ENCODE measurements at places on chromosomes 11 and 22.

- H3K4me1 ChIP-seq, result peaks cover 14% of the 10 kb centered on the region
- no peaks in the 10 kb centered on the region for H3K27me3 ChIP-seq
- H3K36me3 ChIP-seq, result peaks cover 13% of the 10 kb centered on the region
- no peak for DNase-seq
These were observed 13.5 kb downstream of the TRIM44 start for GRCh38 chr11:35675901-35676610.

- H3K4me3 ChIP-seq, result no peak overlapping the region
- no peaks in the 10 kb centered on the region for H3K27me3 ChIP-seq
- H3K27ac ChIP-seq, result no peak overlapping the region
These were observed 24.1 kb upstream of the CDC42EP2 start for GRCh38 chr11:65290448-65291165.

- H3K36me3 ChIP-seq, result no peaks in the 10 kb centered on the region
- H3K27me3 ChIP-seq, result peaks cover 51% of the 10 kb centered on the region
- H3K27ac ChIP-seq, result no peak overlapping the region
- H3K4me1 ChIP-seq, result peaks cover 11% of the 10 kb centered on the region
- peak overlapping the region; percentile 35 for H3K4me3 ChIP-seq
These were observed 133.0 kb upstream of the C11orf58 start for GRCh38 chr11:16605389-16605893.

- no peaks in the 10 kb centered on the region for H3K36me3 ChIP-seq
- peaks cover 19% of the 10 kb centered on the region for H3K27me3 ChIP-seq
- no peak overlapping the region for H3K27ac ChIP-seq
- no peaks in the 10 kb centered on the region for H3K4me1 ChIP-seq
- DNase-seq, result no peak
These were observed 70.8 kb downstream of the RAB38 start for GRCh38 chr11:88104408-88104807.

GRCh38 chr11:32312865-32313403 lies 122.4 kb downstream of the WT1 start:
- no peak for DNase-seq
- H3K36me3 ChIP-seq, result no peaks in the 10 kb centered on the region
- H3K4me3 ChIP-seq, result no peak overlapping the region
- H3K27ac ChIP-seq, result no peak overlapping the region
- peaks cover 14% of the 10 kb centered on the region for H3K4me1 ChIP-seq

GRCh38 chr11:34860034-34860433 lies 56.1 kb downstream of the APIP start:
- H3K27ac ChIP-seq, result no peak overlapping the region
- H3K4me3 ChIP-seq, result no peak overlapping the region
- DNase-seq, result no peak
- H3K4me1 ChIP-seq, result no peaks in the 10 kb centered on the region
- H3K27me3 ChIP-seq, result peaks cover 4% of the 10 kb centered on the region

DNA sequence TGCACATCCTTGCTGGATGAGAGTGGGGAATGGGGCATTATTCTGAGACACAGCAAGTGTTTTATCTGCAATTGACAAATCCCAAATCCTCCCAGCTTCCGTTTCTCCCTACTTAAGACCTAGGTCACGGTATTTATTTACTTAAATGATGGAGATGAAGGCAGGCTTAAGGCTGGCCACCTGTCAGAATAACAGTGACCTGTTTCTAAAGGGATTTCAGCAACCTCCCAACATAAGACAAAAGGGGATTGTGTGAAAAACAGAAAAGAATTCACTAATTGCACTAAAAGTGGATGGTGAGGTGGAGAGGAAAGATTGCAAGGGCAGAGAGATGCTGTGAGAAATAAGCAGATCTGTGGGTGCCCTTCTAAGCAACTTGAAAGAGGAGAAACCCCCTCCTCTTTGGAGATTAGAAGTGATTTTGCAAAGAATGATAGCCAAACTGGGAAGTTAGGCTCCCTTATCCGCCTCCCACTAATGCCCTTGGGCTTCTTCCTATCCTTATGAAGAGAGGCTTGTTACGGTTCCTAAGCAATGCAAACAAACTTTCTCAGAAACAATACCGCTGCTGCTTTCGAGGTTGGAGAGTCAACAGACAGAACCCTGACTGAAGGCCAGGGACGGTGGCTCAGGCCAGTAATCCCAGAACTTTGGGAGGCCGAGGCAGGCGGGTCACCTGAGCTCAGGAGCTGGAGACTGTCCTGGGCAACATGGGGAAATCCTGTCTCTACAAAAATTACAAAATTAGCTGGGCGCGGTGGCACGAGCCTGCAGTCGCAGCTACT lies 84.3 kb downstream of the ARL14EP start:
- H3K4me1 ChIP-seq, result peaks cover 3% of the 10 kb centered on the region
- no peaks in the 10 kb centered on the region for H3K27me3 ChIP-seq

GRCh38 chr11:115469361-115469760 lies 34.9 kb downstream of the CADM1 start:
- no peaks in the 10 kb centered on the region for H3K27me3 ChIP-seq
- no peak overlapping the region for H3K4me3 ChIP-seq
- no peaks in the 10 kb centered on the region for H3K36me3 ChIP-seq
- H3K27ac ChIP-seq, result no peak overlapping the region

DNA sequence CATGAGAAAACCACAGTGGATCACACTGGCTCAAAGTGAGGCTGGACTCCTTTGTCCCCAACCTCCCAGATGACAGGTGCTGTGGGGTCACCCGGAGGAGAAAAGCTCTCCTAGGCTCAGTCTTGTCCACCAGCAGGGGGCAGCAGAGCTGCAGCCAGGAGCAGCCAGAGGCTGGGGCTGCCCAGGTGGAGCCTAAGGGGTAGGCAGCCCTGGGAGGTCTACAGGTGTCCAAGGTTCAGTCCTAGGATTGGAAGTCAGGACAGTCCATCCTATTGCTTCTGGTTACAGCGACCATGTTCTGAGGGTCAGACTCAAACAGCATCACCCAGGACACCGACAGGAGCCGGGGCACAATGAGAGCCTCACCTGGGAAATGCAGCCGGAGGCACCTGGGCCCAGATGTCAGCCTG lies 77.6 kb upstream of the IGLL5 start:
- no peak overlapping the region for H3K4me3 ChIP-seq

GRCh38 chr11:70247710-70248072 lies 22.8 kb upstream of the PPFIA1 start:
- no peaks in the 10 kb centered on the region for H3K4me1 ChIP-seq
- H3K27me3 ChIP-seq, result peaks cover 7% of the 10 kb centered on the region
- H3K4me3 ChIP-seq, result no peak overlapping the region
- H3K27ac ChIP-seq, result no peak overlapping the region

DNA sequence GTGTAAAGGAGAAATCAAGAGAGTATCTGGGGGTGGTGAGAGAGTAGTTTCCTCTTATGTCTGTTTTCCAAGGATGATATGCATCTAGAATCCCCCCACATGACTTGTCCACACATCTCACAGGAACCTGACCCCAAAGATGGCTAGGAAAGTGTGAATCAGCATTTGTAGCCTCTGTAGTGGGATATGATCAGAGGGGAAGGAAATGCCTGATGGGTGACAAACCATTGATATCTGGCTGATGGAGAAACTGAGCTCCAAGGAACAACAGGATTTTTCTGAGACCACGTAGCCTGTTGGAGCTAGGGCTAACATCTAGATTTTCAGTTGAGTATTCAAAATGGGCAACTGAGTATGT lies 369.4 kb downstream of the DDX10 start:
- no peak for DNase-seq
- H3K4me3 ChIP-seq, result no peak overlapping the region
- no peak overlapping the region for H3K27ac ChIP-seq
- H3K27me3 ChIP-seq, result no peaks in the 10 kb centered on the region
- no peaks in the 10 kb centered on the region for H3K4me1 ChIP-seq
- no peaks in the 10 kb centered on the region for H3K36me3 ChIP-seq

GRCh38 chr11:10502770-10503169 lies 38.2 kb downstream of the RNF141 start:
- no peaks in the 10 kb centered on the region for H3K27me3 ChIP-seq
- H3K4me3 ChIP-seq, result no peak overlapping the region
- H3K4me1 ChIP-seq, result no peaks in the 10 kb centered on the region
- no peak overlapping the region for H3K27ac ChIP-seq

DNA sequence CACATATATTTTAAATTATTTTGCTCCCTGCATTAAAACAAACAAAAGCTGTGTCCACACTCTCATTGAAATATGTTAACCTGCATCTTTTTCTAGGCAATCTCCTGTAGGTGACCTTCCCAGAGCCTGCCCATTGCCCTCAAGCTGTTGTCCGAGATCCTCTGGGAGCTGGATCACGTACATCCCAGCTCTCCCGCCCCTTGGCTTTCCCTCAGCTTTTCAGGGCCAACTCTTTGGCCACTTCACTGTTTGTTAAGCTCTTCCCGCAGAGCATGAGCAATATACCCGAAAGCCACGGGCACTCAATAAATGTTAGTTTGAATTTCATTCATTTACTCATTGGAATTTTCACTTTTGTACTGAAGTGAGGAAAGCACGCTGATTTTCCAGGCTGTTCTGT lies 32.2 kb downstream of the ELMOD1 start:
- no peak overlapping the region for H3K4me3 ChIP-seq
- H3K27me3 ChIP-seq, result peaks cover 38% of the 10 kb centered on the region
- no peaks in the 10 kb centered on the region for H3K4me1 ChIP-seq
- H3K36me3 ChIP-seq, result no peaks in the 10 kb centered on the region
- no peak overlapping the region for H3K27ac ChIP-seq
- DNase-seq, result no peak

- H3K4me1 ChIP-seq, result no peaks in the 10 kb centered on the region
- no peak for DNase-seq
- peaks cover 9% of the 10 kb centered on the region for H3K27me3 ChIP-seq
- H3K4me3 ChIP-seq, result no peak overlapping the region
- H3K27ac ChIP-seq, result no peak overlapping the region
These were observed 31.8 kb downstream of the MRGPRX1 start for GRCh38 chr11:18907391-18907790.

- no peak for DNase-seq
- H3K27me3 ChIP-seq, result peaks cover 35% of the 10 kb centered on the region
- no peak overlapping the region for H3K27ac ChIP-seq
- no peaks in the 10 kb centered on the region for H3K36me3 ChIP-seq
- H3K4me1 ChIP-seq, result no peaks in the 10 kb centered on the region
These were observed 11.7 kb downstream of the FJX1 start for GRCh38 chr11:35629914-35630313.
